Hematopoietic multipotent progenitor cell treated with erythropoietin and hydrocortisone succinate and interleukin-3 and kit ligand, for 8 days (in vitro differentiated cells): ENCODE measurements at places on chromosomes 6 and 20.
A peak's percentile ranks its signal among the peaks of the same experiment; 100 is the strongest.

GRCh38 chr6:108002365-108003221, 44.6 kb upstream of the SEC63 start:
- DNase-seq: no peak

- DNase-seq: no peak
These were observed 468.2 kb downstream of the MMUT start for GRCh38 chr6:48994811-48995210.

- DNase-seq: no peak
These were observed 35.2 kb upstream of the HLA-G start for GRCh38 chr6:29792123-29793035.

DNA sequence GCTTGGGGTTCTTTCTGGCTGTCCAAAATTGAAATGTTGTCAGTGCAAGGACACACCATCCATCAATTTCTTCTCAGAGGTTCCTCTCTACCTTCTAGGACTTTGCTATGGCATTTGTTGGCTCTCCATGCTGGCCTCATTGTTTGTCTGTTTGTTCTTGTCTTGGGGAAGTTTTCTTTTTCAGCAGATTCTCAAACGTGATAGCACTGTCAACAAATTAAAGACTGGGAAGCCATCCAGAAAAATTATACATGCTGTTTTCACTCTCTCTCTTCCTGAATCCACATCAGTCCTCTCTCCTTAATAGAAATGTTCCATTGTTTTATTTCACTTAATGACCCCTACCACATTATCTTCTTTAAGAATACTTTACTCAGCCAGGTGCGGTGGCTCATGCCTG, 130.4 kb downstream of the PCSK2 start:
- DNase-seq: no peak

- DNase-seq: peak; percentile 69
These were observed 120.5 kb upstream of the CHD6 start for GRCh38 chr20:41738604-41739206.

DNA sequence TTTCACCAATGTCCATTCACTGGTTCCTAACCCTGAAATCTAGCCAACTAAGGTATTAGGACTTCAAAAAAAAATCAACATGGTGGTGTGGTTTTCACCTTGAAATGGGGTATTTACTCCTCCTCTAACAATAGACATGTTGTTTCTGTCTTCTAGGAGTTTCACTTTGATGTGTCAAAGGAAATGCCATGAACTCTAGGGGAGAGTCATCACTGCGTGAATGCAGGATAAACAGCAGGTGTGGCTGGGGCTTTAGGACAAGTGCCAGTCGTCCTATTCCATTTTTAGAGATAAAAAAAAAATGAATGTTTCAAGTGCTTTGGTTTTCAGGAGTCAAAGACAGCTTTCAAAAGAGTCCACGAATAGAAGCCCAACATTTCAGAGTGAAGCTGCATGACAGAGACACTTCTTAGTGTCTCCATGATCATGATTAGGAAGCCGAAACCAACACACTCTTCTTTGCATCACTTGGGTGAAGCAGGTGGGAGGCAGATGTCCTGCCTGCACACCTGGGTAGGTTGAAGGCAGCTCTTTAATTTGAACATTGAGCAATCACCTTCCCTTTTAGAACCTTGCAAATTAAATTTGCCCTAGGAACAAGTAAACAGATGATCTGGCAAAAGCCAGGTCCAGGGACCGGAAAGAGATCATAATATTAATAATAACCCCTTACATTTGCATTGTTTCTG, 328.5 kb upstream of the PRDM1 start:
- DNase-seq: no peak

DNA sequence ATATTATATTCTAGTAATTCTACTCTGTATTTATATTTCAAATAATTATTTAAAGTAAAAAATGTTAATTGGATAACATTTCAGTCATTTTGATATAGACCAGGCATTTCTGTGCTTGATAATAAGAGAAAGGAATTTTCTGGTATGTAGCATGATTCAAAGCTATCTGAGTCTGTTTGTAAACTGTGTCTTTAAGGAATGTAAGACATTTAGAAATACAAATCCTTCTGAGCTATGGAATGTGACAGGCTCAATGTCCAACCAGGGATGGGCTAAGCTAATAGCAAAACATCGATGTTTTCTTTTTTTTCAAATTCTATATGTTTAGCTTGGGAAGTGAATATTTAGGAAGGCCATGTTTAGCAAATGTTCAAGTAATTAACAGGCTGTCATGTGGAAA, 41.5 kb upstream of the FAM83B start:
- no peak for DNase-seq

DNA sequence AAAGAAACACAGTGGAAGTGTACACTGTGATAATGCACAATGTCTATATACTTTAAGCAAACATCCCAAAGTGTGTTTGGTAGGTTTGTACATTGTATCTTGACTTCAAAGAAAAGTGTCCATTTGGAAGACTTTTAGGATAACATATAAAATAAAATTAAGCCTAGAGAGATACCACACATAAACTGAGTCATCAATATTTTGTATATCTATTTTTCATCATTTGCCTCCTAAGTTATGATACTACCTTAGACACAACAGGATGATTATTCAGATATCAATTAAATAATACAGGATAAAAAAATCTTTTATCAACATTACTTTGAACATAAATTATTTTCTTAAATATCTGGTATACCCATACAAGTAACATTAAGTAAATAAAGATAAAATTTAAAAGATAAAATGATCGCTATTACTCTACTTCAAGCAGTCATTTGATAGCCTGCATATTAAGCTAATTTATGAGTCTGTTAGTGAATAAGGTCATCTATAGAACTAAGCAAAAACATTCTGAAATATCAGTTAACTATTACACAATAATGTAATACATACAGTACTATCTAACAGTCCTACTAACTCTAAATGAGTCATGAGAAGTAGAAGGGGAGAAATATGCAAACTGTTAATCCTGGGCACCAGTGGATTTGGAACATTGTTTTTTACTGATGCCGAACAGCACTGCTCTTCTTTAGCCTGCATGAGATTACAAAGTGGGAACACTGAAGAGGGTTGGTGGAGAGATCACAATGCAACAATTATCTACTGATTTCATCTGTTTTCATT, 158.4 kb upstream of the SIM1 start:
- no peak for DNase-seq

DNA sequence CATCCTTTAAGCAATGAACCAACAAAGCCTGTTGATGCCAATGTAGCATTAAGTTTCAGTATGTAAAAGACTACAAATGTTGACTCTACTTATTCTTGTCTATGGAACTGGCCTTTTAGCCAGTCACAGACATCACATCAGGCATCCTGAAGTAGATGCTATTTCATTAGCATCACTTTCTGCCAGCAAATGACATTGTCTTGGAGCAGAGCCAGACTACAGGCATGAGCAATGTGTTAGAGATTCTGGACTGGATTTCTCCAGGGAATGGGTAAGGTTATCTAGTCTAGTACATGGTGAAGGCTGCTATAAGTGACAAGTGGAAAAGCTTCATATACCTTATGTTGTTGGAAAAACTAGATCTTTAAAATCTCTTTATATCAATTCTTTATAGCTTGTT, 142.9 kb downstream of the ADGRB3 start:
- no peak for DNase-seq

DNA sequence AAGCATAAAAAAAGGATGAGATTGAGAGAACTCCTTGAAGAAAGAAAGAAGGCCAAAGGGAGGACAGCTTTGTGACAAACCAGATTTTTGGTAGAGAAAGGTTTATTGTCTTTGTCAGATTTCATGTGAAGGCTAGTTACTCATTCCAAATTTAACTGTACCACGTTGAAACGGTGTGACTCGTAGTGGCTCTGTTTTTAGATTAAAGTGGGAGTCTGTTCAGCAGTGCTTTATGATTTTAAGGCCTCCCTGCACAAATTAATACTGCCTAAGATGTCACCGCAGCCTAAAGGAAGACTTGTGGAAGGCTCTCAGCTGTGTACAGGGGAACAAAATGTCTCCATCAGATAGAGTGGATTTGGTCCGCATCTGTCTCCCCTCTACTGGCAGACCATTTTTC, 35.9 kb downstream of the CDC40 start:
- no peak for DNase-seq

- DNase-seq: no peak
These were observed 1.8 kb downstream of the NFKBIE start for GRCh38 chr6:44263354-44264100.

GRCh38 chr20:1301031-1301529, 27.9 kb downstream of the SDCBP2 start:
- DNase-seq: no peak

DNA sequence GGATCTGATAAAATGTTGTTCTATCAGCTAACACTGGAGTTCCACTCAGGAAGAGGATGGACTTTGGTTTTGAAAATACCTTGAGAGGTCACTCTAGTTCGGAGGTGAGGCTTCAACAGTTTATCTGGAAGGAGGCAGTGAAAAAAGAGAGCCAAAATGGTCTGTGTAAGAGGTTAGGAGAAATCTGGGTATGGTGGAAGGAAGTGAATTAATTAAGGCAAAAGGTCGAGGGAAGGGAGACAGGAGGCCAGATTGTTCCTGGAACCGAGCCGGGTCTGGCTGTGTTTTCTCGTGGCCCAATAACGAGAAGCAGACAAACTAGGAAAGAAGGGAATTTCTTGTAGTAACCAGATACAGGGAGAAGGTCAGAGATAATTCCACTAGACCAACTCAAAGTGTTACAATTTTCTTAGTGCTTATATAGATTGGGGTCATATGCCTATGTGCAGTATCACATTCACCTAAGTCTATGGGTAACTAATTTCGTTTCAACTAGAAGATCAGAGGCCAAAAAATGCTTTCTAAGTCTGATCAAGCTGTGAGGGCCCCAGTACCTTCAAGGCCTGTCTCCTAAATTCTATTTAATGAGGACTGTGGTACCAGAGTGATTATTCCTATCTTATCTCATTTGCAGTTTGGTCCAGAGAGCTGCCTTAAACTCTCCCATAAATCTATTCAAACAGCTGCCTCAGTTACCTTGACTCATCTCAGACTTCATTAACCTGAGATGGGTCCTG, 96.0 kb upstream of the SNX9 start:
- DNase-seq: no peak

GRCh38 chr6:56490993-56491392, 151.7 kb downstream of the DST start:
- no peak for DNase-seq

DNA sequence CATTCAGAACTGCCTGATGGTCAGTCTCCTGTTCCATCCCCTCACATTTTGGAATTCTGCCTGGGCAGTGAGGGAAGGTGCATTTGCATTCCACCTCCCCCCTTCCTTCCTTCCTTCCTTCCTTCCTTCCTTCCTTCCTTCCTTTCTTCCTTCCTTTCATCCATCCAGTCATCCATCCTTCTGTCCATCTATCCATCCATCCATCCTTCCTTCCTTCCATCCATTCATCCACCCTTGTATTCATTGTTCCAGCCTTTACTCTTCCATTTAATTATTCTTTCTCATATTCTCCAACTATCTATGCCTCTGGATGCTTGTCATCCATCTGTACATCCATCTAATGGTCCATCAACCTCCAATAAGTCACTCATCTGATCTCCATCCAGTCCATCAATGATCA, 14.0 kb downstream of the PCK1 start:
- no peak for DNase-seq

DNA sequence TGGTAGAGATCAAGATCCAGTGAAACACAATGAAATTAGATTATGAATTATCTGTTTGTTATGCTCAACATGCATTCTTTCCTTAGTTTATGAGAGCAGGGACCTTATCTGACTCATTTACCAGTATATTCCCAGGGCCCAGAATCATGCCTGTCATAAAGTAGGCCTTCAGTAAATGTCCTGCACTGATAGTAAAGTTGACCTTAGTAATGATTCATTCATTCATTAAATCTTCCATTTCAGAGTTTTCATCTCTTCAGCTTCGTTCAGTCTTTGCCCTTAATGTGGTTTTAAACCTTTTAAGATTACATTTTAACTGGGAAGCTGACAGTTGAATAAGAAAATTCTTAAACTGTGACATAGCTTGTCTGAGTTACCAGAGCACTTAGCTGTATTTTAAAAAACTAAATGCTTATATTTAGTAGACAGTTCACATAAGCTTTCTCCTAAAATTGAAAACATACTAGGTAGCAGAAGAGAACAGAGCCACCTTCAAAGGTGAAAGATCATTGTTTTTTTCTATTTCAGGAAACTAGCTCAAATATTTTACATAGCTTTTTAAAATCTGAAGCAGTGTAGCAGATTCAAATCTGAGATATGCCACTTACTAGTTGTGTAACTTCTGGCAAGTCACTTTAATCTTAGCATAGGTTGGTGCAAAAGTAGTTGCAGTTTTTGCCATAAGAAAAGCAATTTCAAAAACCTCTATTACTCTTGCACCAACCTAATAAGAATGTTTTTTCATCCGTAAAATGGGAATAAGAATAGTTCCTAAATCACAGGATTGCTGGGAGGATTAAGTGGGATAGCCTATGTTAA, 41.4 kb downstream of the MCM8 start:
- no peak for DNase-seq

GRCh38 chr20:52540509-52540908, 348.9 kb upstream of the ZFP64 start:
- no peak for DNase-seq

DNA sequence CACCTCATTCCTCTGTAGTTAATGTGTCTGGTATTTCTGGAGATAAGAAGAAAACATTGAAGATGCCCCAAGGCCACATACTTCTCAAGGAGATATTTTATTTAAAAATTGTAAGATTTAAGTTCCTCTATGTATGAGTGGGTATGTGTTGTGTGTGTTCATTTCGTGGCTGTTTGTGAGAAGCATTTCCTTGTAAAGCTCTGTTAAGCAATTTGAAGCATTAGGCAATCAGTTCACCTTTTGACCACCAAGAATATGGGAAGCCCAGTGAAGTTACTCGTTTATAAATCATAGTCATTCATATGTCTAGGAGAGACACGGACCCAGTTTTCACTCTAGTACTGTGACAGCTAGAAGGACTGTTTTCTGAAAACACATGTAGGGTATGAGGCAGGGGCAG, 717.6 kb upstream of the MAP3K7 start:
- no peak for DNase-seq

DNA sequence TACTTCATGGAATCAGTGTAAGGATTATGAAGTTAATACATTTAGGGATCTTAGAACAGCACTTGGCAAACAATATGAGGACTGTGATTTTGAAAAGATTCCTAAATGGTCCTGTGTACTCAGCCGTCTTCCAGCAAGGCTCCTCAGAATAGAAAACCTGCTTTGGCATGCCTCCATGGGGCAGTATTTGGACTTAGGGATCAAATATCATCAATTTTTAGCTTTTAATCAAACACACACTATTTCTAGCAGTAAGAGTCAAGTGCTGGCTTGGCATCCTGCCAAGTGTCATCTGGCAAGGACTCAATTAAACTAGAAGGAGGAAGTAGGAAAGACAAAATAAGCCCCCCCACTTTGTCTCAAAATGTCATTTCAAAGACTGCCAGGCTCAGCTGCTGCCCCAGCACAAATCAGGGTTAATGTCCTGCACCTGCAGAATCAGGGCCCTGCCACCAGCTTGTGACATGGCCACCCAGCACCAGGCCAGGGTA, 40.8 kb downstream of the IYD start:
- DNase-seq: peak; percentile 29

GRCh38 chr6:44388887-44389286, 1.4 kb downstream of the CDC5L start:
- no peak for DNase-seq

- DNase-seq: no peak
These were observed 48.2 kb downstream of the RFX6 start for GRCh38 chr6:116925088-116925794.
